ENCODE measurements at places on chromosomes 1 and 21. TPM values are rescaled to one million over a fixed set of nuclear protein-coding genes. Genes with fewer than 3 reads are reported as not detected.

LRRC71 gene
- 1.1 TPM for polyA plus RNA-seq

PLEKHN1 gene
- polyA plus RNA-seq = 1.3 TPM

SLC9C2 gene
- not detected for polyA plus RNA-seq

TMPRSS15 gene
- 0.85 TPM for polyA plus RNA-seq

KCNQ4 gene
- 10.4 TPM for polyA plus RNA-seq

C1orf53 gene
- 2.4 TPM for polyA plus RNA-seq

DNA sequence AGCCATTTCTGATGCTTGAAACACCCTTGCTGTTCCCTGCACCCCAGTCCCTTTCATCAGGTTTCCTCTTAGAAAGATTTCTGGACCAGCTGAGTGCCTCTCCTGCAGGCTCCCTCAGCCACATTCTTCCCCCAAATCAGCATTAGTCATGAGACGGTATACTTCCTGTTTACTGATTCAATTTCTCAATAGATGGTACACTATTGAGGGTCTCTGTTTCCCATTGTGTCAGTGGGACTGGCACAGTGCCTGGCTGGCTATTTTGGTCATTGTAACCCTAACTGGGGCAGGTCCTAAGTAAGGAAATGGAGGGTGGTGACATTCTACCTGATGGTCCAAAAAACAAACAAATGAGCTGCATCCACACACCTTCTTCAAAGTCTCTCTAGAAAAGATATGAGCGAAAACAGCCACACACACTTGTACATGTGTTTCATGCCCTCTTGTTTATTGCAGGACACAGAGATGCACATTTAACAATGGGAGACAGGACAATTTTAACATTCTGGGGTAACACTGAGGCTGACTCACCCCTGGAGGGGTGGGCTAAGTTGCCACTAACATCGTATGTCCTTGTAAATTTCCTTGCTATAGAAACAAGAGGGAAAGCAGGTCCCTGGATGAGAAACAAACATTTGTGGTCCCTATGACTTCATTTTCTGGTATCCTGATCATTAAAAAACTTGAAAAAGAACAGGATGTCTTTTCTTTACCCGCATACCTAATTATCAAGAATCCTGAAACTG, 77.5 kb downstream of the RRAGC start:
- H3K36me3 ChIP-seq = no peaks in the 10 kb centered on the region
- DNase-seq = no peak
- H3K4me3 ChIP-seq = no peak overlapping the region
- H3K27me3 ChIP-seq = peaks cover 40% of the 10 kb centered on the region
- H3K27ac ChIP-seq = no peak overlapping the region

GRCh38 chr1:44609412-44609767, 64.9 kb downstream of the TMEM53 start:
- H3K27me3 ChIP-seq = peaks cover 12% of the 10 kb centered on the region
- H3K27ac ChIP-seq = no peak overlapping the region
- no peak for DNase-seq
- H3K4me3 ChIP-seq = no peak overlapping the region

DNA sequence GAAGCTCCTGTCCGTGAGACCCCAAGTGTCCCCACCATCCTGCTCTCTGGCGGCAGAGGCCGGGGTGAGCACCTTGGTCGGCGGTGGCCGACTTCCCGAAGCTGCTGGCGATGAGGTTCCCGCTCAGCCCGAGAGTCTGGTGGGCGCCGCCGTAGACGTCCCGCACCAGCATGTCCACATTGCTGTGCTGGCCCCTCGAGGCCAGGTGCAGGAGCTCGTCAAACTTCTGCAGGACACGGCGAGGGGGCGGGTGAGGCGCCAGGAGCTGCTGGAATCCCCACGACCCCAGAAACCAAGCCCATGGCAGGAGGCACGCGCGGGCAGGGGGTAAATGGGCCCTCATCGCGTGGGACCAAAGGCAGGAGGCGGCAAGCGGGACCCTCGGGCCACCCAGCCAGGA, 6.7 kb downstream of the PANK4 start:
- H3K27ac ChIP-seq = no peak overlapping the region
- no peaks in the 10 kb centered on the region for H3K27me3 ChIP-seq
- no peak overlapping the region for H3K4me3 ChIP-seq
- H3K36me3 ChIP-seq = peaks cover 69% of the 10 kb centered on the region

- DNase-seq = peak; percentile 95
- H3K27ac ChIP-seq = peak overlapping the region; percentile 94
- peaks cover 69% of the 10 kb centered on the region for H3K4me1 ChIP-seq
- H3K36me3 ChIP-seq = no peaks in the 10 kb centered on the region
- H3K27me3 ChIP-seq = no peaks in the 10 kb centered on the region
Measured at GRCh38 chr1:41418857-41419583, 57.8 kb downstream of the FOXO6 start.

GRCh38 chr1:170586321-170587252, 54.6 kb downstream of the GORAB start:
- no peak overlapping the region for H3K4me3 ChIP-seq
- H3K36me3 ChIP-seq = no peaks in the 10 kb centered on the region
- H3K27me3 ChIP-seq = no peaks in the 10 kb centered on the region
- H3K4me1 ChIP-seq = peaks cover 6% of the 10 kb centered on the region

DNA sequence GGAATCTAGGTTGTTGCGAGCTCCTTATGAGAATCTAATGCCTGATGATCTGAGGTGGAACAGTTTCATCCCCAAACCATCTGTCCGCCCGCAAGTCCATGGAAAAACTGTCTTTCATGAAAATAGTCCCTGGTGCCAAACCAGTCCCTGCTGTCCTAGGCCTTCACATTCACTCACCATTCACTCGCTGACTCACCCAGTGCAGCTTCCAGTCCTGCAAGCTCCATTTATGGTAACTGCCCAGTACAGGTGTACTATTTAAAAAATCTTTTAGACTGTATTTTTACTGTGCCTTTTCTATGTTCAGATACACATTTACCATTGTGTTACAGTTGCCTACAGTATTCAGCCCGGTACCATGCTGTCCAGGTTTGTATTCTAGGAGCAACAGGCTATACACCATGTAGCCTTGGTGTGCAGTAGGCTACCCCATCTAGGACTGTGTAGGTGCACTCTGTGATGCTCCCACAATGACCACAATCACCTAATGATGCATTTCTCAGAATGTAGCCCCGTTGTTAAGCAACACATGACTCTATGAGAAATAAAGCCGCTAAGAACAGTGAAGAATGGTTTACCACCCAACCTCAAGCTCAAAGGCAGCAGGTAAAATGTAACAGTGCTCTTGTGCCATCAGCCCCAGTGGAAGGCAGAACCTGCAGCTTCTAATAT, 2.4 kb downstream of the ECHDC2 start:
- H3K4me1 ChIP-seq = peaks cover 5% of the 10 kb centered on the region
- H3K27ac ChIP-seq = no peak overlapping the region
- peaks cover 25% of the 10 kb centered on the region for H3K27me3 ChIP-seq

GRCh38 chr21:29218749-29219148, 80.0 kb upstream of the BACH1 start:
- H3K27me3 ChIP-seq = no peaks in the 10 kb centered on the region
- H3K4me1 ChIP-seq = no peaks in the 10 kb centered on the region
- H3K27ac ChIP-seq = no peak overlapping the region
- no peak for DNase-seq
- no peak overlapping the region for H3K4me3 ChIP-seq

- H3K4me1 ChIP-seq = no peaks in the 10 kb centered on the region
- DNase-seq = no peak
- H3K36me3 ChIP-seq = no peaks in the 10 kb centered on the region
- no peak overlapping the region for H3K4me3 ChIP-seq
- no peaks in the 10 kb centered on the region for H3K27me3 ChIP-seq
Measured at GRCh38 chr1:83725735-83726360, 273.1 kb downstream of the TTLL7 start.

GRCh38 chr1:98700228-98700627, 38.7 kb downstream of the SNX7 start:
- H3K27ac ChIP-seq = no peak overlapping the region
- H3K27me3 ChIP-seq = no peaks in the 10 kb centered on the region
- no peak for DNase-seq
- H3K4me1 ChIP-seq = no peaks in the 10 kb centered on the region

- no peaks in the 10 kb centered on the region for H3K27me3 ChIP-seq
- peak; percentile 37 for DNase-seq
- no peak overlapping the region for H3K27ac ChIP-seq
- H3K4me1 ChIP-seq = peaks cover 2% of the 10 kb centered on the region
- H3K36me3 ChIP-seq = no peaks in the 10 kb centered on the region
Measured at GRCh38 chr1:55854911-55855310, 639.7 kb upstream of the USP24 start.

GRCh38 chr1:109083923-109084322, 6.6 kb upstream of the TMEM167B start:
- DNase-seq = peak; percentile 15
- no peaks in the 10 kb centered on the region for H3K36me3 ChIP-seq
- H3K4me1 ChIP-seq = peaks cover 4% of the 10 kb centered on the region
- H3K27ac ChIP-seq = no peak overlapping the region
- H3K27me3 ChIP-seq = no peaks in the 10 kb centered on the region

- no peak overlapping the region for H3K27ac ChIP-seq
Measured at GRCh38 chr1:114831276-114831994, 23.2 kb upstream of the SYCP1 start.

GRCh38 chr1:228408041-228408868, 1.6 kb upstream of the TRIM11 start:
- H3K4me3 ChIP-seq = no peak overlapping the region
- no peaks in the 10 kb centered on the region for H3K27me3 ChIP-seq
- peaks cover 9% of the 10 kb centered on the region for H3K36me3 ChIP-seq
- H3K27ac ChIP-seq = no peak overlapping the region

DNA sequence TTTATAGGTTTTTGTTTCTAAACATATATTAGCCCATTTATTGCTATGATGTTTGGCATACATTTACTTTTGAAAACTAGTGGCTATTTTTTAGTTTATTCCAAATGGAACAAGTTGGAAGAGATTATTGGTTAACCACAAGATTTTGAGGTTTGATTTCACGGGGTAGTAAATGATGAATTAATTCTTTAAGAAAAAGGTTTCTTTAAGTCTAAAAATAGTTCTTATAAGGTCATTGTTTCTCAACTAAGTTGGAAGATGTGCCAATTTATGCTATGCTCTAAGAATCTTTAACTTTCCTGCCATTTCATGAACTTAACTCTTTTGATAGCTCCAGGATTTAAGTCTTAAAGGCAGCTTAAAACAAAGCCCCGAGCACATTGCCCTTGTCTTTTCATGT, 183.8 kb downstream of the LMO4 start:
- no peak overlapping the region for H3K27ac ChIP-seq
- no peak for DNase-seq
- no peaks in the 10 kb centered on the region for H3K36me3 ChIP-seq
- no peaks in the 10 kb centered on the region for H3K27me3 ChIP-seq
- H3K4me1 ChIP-seq = no peaks in the 10 kb centered on the region

GRCh38 chr1:7223334-7224080, 438.3 kb downstream of the CAMTA1 start:
- H3K4me3 ChIP-seq = no peak overlapping the region
- peaks cover 9% of the 10 kb centered on the region for H3K4me1 ChIP-seq
- H3K36me3 ChIP-seq = no peaks in the 10 kb centered on the region
- no peaks in the 10 kb centered on the region for H3K27me3 ChIP-seq
- no peak overlapping the region for H3K27ac ChIP-seq

- H3K4me3 ChIP-seq = no peak overlapping the region
- no peak overlapping the region for H3K27ac ChIP-seq
- DNase-seq = peak; percentile 27
- H3K36me3 ChIP-seq = no peaks in the 10 kb centered on the region
- no peaks in the 10 kb centered on the region for H3K4me1 ChIP-seq
- H3K27me3 ChIP-seq = no peaks in the 10 kb centered on the region
Measured at GRCh38 chr21:15895142-15896106, 165.6 kb downstream of the USP25 start.

GRCh38 chr1:67861856-67862516, 28.7 kb upstream of the GNG12 start:
- H3K36me3 ChIP-seq = no peaks in the 10 kb centered on the region
- H3K4me3 ChIP-seq = no peak overlapping the region
- no peaks in the 10 kb centered on the region for H3K4me1 ChIP-seq
- H3K27ac ChIP-seq = no peak overlapping the region

DNA sequence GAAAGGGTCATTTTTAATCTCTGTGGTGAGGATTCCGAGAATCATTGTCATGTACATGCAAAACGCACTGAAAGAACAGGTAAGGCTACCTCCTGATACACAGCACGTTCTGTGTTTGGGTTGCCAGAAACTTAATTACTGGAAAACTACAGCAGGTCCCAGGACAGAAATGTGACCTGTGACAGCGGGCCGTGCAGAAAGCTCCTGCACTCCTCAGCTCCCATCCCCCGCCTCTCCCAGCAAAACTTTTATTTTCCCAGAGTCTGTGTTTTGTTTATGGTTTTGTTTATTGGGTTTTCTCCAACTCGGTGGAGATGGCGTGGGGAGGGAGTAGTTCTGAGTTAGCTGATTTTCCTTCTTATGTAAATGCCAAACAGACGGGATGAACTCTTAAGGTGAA, 44.7 kb downstream of the SLC44A3 start:
- peak; percentile 74 for DNase-seq
- no peaks in the 10 kb centered on the region for H3K36me3 ChIP-seq
- H3K4me1 ChIP-seq = peaks cover 41% of the 10 kb centered on the region
- H3K4me3 ChIP-seq = no peak overlapping the region
- no peaks in the 10 kb centered on the region for H3K27me3 ChIP-seq

GRCh38 chr1:46457178-46457577, 32.5 kb upstream of the DMBX1 start:
- H3K4me3 ChIP-seq = no peak overlapping the region
- peaks cover 76% of the 10 kb centered on the region for H3K27me3 ChIP-seq
- no peak overlapping the region for H3K27ac ChIP-seq
- no peak for DNase-seq
- H3K4me1 ChIP-seq = peaks cover 2% of the 10 kb centered on the region

GRCh38 chr1:21820597-21821232, 8.7 kb downstream of the LDLRAD2 start:
- H3K27ac ChIP-seq = no peak overlapping the region
- H3K4me1 ChIP-seq = peaks cover 6% of the 10 kb centered on the region
- no peaks in the 10 kb centered on the region for H3K27me3 ChIP-seq

- H3K36me3 ChIP-seq = no peaks in the 10 kb centered on the region
- DNase-seq = no peak
- H3K27ac ChIP-seq = no peak overlapping the region
- no peaks in the 10 kb centered on the region for H3K4me1 ChIP-seq
- peaks cover 8% of the 10 kb centered on the region for H3K27me3 ChIP-seq
- no peak overlapping the region for H3K4me3 ChIP-seq
Measured at GRCh38 chr1:22297999-22298398, 153.7 kb upstream of the ZBTB40 start.

DNA sequence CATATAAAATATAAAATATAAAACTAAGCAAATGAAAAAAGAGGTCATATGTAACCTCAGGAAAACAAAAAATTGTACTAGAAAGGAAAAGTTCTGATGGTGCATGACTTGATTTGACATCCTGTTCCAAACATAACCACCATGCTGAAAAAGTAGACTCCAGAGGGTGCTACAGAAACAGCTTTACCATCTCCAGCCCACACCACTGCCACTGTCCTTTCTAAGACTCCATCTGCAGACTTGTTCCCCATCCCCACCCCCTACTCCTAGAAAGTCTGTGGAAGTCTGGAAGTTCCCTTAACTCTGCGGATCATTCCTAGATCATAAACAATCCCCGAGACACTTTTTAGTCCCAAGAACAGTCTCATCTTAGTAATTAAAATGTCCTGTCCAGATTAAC, 20.5 kb downstream of the GLIS1 start:
- DNase-seq = no peak
- no peak overlapping the region for H3K4me3 ChIP-seq
- H3K36me3 ChIP-seq = no peaks in the 10 kb centered on the region
- no peak overlapping the region for H3K27ac ChIP-seq

GRCh38 chr1:247386687-247387086, 29.3 kb upstream of the NLRP3 start:
- no peak overlapping the region for H3K27ac ChIP-seq
- H3K4me1 ChIP-seq = no peaks in the 10 kb centered on the region
- no peak overlapping the region for H3K4me3 ChIP-seq
- H3K36me3 ChIP-seq = no peaks in the 10 kb centered on the region

GRCh38 chr1:168637350-168637991, 61.1 kb downstream of the XCL1 start:
- no peak overlapping the region for H3K27ac ChIP-seq
- no peak overlapping the region for H3K4me3 ChIP-seq

GRCh38 chr1:206029484-206029883, 5.8 kb upstream of the CTSE start:
- peaks cover 3% of the 10 kb centered on the region for H3K4me1 ChIP-seq
- no peaks in the 10 kb centered on the region for H3K27me3 ChIP-seq
- H3K27ac ChIP-seq = no peak overlapping the region
- DNase-seq = peak; percentile 69

Data from muscle of leg (tissue), 16 donors.